ENCODE measurements at places on chromosomes 1 and 21. TPM values are rescaled to one million over a fixed set of nuclear protein-coding genes. Genes with fewer than 3 reads are reported as not detected.

- no peak overlapping the region for H3K4me3 ChIP-seq
- H3K27me3 ChIP-seq = no peaks in the 10 kb centered on the region
Measured at GRCh38 chr21:29007135-29007534, 12.0 kb downstream of the RWDD2B start.

Gene BSND
- 0.43 TPM for total RNA-seq

GRCh38 chr1:169765580-169766331, 29.0 kb downstream of the METTL18 start:
- no peaks in the 10 kb centered on the region for H3K36me3 ChIP-seq
- no peak overlapping the region for H3K4me3 ChIP-seq
- no peaks in the 10 kb centered on the region for H3K4me1 ChIP-seq
- no peak overlapping the region for H3K27ac ChIP-seq

Gene DCDC2B
- total RNA-seq = not detected

- H3K4me1 ChIP-seq = peaks cover 14% of the 10 kb centered on the region
- peak overlapping the region; percentile 28 for H3K4me3 ChIP-seq
- H3K27ac ChIP-seq = no peak overlapping the region
- peaks cover 30% of the 10 kb centered on the region for H3K27me3 ChIP-seq
- peak; percentile 94 for DNase-seq
Measured at GRCh38 chr1:27357281-27358037, 9.3 kb downstream of the MAP3K6 start.

DNA sequence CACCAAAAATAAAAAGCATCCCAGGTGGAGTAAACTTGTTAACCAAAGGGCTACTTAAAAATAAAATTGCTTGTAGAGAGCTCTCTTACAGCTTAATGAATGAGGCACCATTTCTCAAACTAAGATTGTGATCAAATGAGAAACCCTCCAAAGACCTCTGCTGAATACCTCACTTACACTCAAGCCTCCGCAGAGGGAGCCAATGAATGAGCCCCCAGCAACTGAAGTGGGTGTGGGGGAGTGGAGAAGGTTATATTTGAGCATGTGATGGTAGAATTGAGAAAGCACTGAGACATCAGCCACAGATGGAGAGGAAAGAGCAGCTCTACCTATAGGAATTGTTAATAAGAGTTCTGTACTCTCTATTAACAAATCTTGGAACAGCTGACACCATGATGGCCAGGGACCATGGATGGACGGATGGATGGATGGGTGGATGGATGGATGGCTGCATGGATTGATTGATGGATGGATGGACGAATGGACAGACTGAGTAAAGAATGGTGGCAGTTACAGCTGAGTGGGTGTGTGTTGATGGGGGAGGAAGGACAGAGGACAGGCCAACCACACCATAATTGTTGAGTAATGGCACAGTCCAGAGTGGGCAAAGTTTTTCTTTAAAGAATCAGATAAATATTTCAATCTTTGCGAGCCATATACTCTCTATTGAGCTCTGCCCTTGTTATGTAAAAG, 20.3 kb upstream of the TIAM1 start:
- no peak overlapping the region for H3K27ac ChIP-seq
- no peaks in the 10 kb centered on the region for H3K27me3 ChIP-seq
- no peak for DNase-seq
- H3K4me1 ChIP-seq = no peaks in the 10 kb centered on the region
- H3K4me3 ChIP-seq = no peak overlapping the region
- no peaks in the 10 kb centered on the region for H3K36me3 ChIP-seq

DNA sequence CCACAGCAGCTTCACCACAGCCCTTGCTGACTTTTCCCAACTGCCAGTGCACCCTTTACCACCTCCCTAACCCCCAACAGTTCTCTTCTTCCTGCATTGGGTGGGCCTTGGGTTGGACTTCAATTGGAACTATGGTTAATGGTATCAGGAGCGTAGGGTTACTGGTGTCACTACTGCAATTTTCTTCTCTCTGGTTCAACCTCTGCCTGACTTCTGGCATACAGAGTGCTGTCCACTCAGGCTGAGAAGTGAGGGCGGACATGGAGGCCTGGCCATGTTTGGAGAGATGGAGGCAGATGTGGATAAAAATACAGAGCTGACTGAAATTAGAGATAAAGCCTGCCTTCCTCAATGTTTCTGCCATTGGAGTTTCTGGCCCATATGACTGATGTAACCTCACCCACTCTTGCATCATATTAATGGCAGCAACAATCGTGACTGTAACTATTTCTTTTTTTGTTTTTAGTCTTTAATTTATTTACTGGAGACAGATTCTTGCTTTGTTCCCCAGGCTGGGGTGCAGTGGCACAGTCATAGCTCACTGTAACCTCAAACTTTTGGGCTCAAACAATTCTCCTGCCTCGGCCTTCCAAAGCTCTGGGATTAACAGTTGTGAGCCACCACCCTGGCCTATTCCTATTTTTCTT, 87.8 kb downstream of the NAV1 start:
- H3K27me3 ChIP-seq = no peaks in the 10 kb centered on the region
- no peak overlapping the region for H3K27ac ChIP-seq
- no peak for DNase-seq
- H3K4me1 ChIP-seq = peaks cover 3% of the 10 kb centered on the region
- no peak overlapping the region for H3K4me3 ChIP-seq

Gene PLA2G2E
- not detected for total RNA-seq

DNA sequence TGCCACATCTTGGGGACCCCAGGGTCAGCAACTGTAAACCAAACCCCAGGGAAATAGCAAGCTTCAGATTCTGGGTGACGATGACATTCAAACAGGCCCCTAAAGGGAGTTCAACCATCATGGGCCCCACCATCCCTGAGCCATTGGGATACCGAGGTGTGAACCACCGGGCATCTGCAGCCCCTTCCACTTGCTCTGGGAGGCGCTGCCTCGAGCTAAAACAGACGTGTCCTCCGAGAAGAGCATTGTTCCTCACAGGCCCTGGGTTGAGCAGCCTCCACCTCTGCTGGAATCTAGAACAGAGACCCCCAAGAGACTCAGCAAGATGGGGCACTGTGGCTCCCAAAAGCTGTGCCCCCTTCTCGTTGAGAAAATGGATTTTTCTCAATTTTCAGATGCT, 19.0 kb upstream of the EFHD2 start:
- H3K27ac ChIP-seq = no peak overlapping the region
- DNase-seq = no peak
- no peak overlapping the region for H3K4me3 ChIP-seq
- peaks cover 19% of the 10 kb centered on the region for H3K27me3 ChIP-seq

- H3K27me3 ChIP-seq = no peaks in the 10 kb centered on the region
- H3K4me1 ChIP-seq = no peaks in the 10 kb centered on the region
- no peak overlapping the region for H3K4me3 ChIP-seq
- no peak for DNase-seq
- H3K36me3 ChIP-seq = peaks cover 38% of the 10 kb centered on the region
Measured at GRCh38 chr1:1799716-1800115, 21.4 kb upstream of the NADK start.

DNA sequence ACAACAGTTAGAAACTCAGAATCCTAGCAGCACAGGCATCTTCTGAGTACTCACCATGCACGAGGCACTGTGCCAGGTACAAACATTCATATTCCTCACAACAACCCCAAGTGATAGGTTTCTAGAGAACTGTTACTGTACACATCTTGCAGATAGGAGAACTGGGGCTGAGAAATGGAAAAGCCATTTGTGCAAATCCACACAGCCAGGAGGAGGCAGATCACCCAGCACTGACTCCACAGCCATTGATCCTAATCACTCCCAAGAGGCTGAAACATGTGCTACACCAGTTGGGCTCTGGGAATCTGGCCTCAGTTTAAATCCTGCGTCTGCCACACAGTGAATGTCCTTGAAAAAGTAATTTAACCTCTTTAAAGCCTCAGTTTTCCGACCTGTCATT, 151.0 kb downstream of the ST6GALNAC5 start:
- DNase-seq = no peak
- no peaks in the 10 kb centered on the region for H3K36me3 ChIP-seq
- no peak overlapping the region for H3K4me3 ChIP-seq
- no peak overlapping the region for H3K27ac ChIP-seq
- no peaks in the 10 kb centered on the region for H3K27me3 ChIP-seq

Gene PRMT2
- 47.2 TPM for total RNA-seq

GRCh38 chr1:97833881-97834280, 87.0 kb downstream of the DPYD start:
- no peak for DNase-seq
- no peaks in the 10 kb centered on the region for H3K36me3 ChIP-seq
- H3K4me3 ChIP-seq = no peak overlapping the region
- H3K27ac ChIP-seq = no peak overlapping the region
- H3K27me3 ChIP-seq = no peaks in the 10 kb centered on the region

DNA sequence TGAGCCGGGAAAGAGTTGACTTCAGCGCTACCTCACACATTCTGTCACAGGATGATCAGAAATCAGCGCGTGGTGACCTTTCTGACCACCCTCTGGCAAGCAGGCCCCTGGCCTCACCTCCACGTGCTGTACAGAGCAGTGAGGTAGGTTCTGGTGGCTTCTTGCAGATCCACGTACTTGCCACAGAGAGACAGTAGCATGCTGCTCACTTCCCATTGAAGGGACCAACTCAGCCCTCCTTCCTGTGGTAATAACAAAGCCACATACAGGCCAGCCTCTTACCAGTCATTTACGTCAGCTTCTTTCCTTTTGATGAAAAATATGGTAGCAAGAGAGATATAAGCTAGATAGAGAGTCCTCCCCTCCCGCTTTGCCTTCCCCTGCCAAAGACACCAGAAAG, 200.7 kb downstream of the CHRM3 start:
- no peaks in the 10 kb centered on the region for H3K27me3 ChIP-seq
- no peaks in the 10 kb centered on the region for H3K36me3 ChIP-seq
- DNase-seq = no peak
- no peaks in the 10 kb centered on the region for H3K4me1 ChIP-seq

DNA sequence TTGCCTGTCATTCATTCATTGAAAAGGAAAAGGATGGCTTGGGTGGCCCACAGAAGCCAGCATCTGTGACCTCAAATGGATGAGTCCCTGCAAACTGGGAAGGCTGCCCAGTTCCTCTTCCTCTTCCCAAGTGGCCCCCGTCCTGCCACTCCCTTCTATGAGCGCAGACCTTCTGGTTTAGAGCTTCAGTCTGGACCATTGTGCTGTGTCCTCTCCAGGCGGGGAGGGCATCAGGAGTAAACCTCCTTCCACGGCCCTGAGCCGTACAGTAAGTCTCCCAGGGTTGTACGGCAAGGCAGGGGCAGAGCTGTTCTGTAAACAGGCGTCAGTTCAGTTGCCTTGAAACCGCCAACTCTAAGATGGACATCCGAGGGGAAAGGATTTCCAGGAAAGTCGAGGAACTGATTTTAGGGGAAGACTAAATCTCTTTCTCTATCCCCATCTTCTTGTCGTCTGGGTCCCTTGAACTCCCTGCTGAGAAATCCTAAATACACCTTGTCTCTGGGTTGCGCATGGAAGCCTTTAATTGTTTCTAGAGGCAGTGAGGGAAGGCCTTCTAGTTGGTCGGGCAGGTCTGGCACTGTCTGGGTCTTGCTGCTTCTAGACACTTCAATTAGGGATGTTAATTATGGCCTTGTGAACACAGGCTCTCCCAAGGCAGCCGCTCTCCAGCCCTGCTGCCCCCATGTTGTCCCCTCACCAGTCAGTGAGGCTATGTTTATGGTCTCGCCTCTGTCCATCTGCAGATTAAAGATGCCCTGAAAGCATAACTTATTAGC, 22.1 kb downstream of the SOX13 start:
- H3K27ac ChIP-seq = no peak overlapping the region
- no peak overlapping the region for H3K4me3 ChIP-seq
- H3K4me1 ChIP-seq = peaks cover 39% of the 10 kb centered on the region
- DNase-seq = no peak
- no peaks in the 10 kb centered on the region for H3K36me3 ChIP-seq

DNA sequence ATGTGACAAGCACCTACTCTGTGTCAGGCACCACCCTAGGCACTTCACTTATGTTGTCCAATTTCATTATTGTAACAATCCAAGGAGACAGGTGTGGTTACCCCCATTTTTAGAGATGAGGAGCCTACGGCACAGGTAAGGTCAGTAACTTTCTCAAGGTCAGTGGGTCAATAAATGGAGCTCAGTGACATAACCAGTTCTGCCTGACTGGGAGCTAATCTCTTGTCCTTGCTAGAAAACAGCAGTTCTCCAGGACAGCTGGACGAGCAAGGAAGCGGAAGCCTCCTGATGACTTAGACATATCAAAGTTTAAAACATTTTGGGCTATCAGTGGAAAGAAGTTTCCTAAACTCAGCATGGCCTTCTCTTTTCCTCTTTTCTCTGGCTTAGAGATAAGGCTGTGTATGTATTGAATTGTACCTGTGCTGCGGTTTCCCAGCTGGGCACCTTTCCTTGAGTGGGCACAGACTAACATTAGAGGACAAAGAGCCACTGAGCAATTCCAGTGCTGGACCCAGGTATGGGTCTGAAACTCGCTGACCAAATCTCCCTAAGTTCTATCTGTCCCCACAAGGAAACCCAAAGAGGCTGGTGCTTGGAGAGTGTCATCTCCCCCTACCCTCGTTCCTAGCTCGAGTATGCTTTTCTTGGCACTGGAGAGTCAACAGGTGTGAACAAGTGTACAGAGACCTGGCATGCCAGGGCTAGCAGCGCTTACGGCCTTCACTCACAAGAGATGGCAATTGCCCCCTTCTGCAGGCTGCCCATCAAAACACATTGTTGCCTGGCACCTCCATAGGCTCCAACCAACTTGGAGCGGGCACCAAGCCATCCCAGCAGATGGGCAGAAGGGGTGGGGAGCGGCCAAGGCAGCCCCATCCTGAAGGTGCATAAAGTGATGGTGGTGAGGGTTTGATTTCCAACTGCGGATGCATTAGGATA, 456.1 kb upstream of the PROX1 start:
- H3K36me3 ChIP-seq = no peaks in the 10 kb centered on the region
- H3K27me3 ChIP-seq = no peaks in the 10 kb centered on the region
- H3K27ac ChIP-seq = no peak overlapping the region
- DNase-seq = no peak
- no peak overlapping the region for H3K4me3 ChIP-seq
- H3K4me1 ChIP-seq = no peaks in the 10 kb centered on the region

Gene FBLIM1
- 66.6 TPM for total RNA-seq

Gene CDA
- total RNA-seq = 3.3 TPM

DNA sequence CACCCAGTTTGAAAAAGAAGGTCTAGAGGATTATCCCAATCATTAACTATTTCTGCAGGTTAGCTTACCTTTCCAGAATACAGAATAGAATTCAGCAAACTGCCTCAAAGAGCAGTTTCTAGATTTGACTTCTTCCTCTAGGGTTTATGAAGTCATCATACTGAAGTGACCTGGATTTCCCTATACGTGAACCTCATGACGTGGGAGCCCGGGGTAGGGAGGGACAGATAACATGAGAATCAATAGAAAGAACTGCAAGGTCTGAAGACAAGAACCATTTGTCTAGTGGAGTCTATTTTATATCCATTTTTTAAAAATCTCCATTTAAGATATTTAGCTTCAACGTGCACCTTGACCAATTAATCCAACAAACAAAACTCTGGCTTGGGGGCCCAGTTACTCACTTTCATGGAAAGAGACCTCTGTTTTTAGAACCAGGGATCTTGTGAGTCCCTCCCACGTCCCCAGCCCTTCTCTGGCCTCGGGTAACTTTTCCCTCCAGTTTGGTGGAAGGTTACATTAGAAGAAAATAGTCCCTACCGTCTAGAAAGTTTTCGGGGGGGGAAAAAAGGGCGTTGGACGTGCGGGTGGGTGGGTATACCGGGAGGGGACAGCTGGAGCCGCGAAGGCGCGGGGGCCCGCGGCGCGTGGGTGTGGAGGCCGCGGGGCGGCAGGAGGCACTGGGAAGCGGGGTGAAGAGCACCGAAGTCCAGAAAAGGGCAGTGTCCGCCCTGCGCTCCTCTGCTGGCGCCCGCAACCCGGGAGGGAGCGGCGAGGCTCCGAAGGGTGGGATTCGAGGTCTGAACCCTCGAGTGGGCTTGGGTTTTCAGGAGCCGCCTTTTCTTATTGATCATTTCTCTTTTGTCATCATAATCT, 13.8 kb upstream of the POGZ start:
- no peaks in the 10 kb centered on the region for H3K36me3 ChIP-seq
- no peaks in the 10 kb centered on the region for H3K27me3 ChIP-seq
- peak overlapping the region; percentile 42 for H3K4me3 ChIP-seq
- no peaks in the 10 kb centered on the region for H3K4me1 ChIP-seq
- H3K27ac ChIP-seq = no peak overlapping the region
- DNase-seq = peak; percentile 73

Gene AUNIP
- total RNA-seq = 22.9 TPM
